Body of pancreas (tissue), 4 donors: ENCODE measurements at places on chromosomes 12 and 14. TPM values are rescaled to one million over a fixed set of nuclear protein-coding genes. Genes with fewer than 3 reads are reported as not detected.

DNA sequence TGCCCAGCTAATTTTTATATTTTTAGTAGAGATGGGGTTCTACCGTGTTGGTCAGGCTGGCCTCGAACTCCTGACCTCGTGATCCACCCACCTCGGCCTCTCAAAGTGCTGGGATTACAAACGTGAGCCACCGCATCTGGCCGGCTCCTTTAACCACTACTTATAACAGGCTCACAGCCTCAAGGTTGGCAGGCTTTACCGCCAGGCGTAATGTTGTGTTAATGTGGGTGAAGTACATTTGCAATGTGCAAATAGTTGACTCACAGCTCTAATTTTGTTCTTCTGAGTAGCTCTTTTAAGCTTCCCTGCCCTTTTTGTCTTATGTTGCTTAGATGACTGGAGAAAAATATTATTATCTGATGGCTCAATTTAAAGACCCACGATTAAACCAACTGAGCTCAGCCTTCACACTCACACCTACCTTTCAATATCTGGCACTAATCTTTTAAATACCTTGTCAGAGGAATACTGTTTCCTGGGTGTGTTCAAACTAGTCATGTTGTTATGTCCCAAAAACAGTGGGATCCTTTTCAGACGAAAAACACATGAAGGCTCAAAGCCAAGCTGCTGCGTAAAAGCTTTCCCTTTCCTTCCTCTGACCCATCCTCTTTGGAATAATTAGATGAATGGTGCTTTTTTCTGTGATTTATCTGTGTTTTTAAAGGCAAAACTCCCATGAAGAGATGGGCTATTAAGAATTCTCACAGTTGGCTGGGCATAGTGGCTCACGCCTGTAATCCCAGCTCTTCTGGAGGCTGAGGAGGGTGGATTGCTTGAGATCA, 57.2 kb upstream of the USP44 start:
- peak; percentile 91 for DNase-seq

GRCh38 chr14:75335571-75335970, 56.9 kb downstream of the FOS start:
- no peak for DNase-seq

- peak; percentile 83 for DNase-seq
Measured at GRCh38 chr14:101961011-101961721, 3.2 kb upstream of the DYNC1H1 start.

Gene TRHDE
- 10.9 TPM for total RNA-seq

Gene AQP2
- total RNA-seq = not detected
